Activated CD8-positive, alpha-beta memory T cell treated with anti-CD3 and anti-CD28 coated beads, Interleukin-2, amount 10 ng/mL, durations not matched to agents 7 days and 5 days (primary cell): ENCODE measurements at places on chromosomes 2 and 18.

DNA sequence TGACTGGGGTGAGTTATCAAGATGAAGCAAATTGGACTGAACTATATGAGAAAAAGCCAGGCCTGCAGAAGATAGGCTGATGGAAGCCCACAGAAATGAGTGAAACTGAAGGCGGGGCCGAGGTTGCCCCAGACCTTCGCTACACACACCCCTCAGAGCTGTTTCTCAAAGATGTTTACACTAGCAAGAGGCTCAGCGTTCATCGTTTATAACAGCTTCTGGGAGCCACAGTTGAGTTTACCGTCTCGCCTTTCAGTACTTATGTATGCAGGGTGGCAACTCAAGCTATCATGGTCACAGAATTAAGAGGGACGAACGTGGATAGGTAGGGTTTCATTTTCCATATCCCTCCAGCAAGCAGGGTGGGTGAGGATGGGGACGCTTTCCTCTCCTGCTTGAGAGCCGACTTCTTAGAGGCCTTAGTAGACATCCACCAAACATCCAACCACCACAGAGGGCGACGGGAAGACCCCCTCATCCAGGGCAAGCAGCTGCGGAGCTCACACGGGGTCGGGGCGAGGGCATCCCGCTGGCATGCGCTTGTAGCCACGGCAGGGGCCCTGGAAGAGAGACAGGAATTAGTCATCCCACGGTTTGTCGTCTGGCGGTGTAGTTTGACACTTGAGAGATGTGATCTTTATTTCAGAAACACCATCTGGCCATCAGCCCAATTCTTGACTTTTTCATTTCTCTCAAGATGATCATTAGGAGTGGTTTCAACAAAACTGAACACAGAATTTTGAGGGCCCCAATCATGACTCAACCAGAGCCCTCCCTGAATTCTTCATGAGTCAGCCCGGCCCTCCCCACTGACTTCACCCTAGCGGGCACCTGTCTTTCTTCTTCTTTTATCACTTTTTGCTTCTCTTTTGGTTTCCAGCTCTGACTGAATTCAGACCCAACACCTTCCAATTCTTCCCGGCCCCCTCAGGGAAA lies 109.1 kb upstream of the CTDP1 start:
- DNase-seq = no peak

DNA sequence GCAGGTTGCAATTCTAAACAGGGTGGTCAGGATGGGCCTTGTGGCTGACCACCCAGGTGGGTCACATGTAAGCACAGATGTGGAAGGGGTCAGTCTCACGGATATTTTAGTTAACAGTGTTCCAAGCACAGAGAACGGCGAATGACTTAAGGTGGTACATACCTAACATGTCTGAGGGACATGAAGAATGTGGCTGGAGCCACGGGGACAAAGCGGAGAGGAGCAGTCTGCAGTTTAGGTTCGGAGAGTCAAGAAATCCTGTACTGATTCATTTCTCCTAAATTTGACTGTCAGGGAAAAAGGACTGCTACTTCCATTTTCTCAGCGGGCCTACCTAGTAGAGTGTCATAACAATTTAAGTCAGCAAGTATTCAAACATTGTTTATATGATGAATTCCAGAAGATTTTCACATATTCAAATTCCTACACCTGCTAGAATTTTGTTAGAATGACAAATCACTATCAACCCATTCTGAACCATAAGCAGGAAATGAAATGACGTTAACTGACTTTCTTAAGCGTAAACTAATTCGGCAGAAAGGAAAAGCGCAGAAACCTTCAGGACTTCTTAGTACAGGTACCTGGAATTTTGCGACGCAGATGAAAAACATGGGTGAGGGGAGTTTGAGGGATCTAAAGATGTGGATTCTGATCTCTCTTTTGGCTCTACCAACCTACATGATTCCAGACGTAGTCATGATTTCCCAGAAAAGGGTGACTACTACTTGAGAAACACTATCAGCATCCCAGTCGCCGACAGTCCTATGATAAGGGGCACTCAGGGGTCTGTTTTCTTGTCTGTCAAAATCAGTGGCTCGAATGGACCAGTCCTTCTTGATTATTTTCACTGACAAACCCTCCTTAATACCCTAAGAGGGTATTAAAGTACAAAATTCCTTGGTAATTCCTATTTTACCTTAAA lies 41.3 kb downstream of the PTPN2 start:
- DNase-seq = no peak

DNA sequence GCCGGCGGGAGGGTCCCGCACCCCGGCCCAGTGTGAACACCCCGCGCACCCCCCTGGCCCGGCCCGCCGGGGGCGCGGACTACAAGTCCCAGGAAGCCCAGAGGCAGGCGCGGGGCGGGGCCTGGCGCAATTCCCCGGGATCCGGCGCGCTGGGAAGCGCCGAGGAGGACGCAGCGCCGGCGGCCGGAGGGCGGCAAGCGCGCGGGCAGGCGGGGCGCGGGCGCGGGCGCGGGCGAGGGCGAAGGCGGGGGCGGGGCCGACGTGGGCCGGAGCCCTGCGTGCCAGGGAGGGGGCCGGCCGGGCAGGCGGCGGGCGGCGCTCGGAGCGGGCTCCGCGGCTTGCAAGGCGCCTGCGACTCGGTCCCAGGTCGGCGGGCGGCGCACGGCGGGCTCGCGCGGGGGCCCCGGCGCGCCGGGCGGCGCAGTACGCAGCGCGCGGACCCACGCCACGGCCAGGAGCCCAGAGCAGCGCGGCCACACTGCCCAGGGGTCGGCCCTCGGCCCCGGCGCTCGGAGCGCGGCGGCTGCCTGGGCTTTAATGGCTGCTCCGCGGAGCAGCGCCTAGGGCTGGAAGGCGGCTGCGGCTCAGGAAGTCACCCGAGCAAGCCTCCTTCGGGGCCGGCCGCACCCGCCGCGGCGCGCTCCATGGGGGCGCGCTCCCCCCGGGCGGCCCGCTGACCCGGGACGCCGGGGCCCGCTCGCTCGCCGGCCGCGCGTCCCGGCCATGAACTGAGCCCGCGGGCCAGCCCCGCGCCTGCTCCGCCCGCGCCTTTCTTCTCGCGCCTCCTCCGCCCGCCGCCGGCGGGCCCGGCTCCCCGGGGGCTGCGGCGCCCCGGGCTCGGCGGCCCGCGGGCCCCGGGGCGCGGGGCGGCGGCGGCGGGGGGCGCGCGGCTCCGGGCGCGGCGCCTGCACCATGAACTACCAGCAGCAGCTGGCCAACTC lies at the start of gene AGAP1:
Gene AGAP1, plus strand, starts transcription at position 269 of the 941 bp plus-strand sequence.
- DNase-seq = no peak

DNA sequence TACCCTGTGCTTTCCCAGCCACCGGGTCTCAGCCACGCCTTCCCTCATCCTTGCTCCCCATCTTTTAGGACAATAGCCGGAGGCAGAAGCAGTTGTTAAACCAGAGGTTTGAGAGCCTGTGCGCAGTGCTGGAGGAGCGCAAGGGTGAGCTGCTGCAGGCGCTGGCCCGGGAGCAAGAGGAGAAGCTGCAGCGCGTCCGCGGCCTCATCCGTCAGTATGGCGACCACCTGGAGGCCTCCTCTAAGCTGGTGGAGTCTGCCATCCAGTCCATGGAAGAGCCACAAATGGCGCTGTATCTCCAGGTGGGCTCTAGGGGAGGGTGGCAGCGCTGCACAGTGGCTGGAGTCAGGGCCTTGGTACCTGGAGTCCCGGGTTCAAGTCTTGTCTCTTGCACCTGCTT lies 2.7 kb downstream of the UCN start:
- no peak for DNase-seq

- no peak for DNase-seq
Measured at GRCh38 chr2:71064754-71065621, 3.5 kb upstream of the NAGK start.

DNA sequence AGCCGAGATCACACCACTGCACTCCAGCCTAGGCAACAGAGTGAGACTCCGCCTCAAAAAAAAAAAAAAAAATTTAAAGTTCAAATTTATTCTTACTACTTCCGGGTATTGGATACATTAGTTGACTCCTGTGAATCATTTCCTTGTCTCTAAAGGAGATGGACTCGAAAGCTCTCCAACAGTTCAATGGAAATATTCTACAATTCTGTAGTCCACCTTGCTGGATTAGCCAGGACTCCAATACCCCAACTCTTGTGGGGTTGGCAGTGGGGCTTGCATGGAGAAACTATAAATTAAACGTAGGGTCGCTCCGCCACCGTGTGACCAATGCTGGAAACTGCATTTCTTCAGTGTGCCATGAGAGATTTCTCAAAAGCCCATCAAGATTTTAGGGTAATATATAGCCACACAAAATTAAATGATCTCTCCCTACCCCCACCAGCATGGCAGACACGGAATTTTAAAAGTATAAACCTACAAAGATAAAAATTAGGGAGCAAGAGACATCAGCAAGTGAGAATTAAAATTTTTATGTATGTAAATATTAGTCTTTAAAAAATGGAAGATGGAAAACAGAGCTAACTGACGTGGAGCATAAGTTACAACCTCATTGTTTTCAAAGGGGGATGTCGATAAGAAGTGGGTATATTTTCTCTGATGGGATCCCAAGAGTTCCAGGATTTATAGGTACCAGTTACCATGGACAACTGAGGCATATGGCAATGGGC lies 27.8 kb upstream of the GAREM2 start:
- peak; percentile 78 for DNase-seq

DNA sequence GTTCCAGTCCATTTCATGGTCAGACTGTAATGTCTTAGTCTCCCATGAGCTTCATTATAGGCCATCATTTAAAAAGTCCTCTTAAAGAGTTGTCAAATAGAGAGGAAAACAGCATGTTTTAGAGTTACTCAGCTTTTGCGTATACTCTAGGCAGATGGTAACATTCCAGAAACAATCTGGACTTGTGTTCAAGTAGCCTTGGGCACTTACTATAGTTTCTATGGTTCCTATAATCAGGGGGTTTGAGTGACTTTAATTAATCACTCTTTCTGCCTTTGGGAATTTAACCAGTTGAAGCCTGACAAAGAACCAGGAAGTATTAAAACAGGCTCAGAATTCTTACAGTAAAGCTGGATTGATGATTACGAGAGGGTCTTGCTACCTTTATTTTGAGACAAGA lies 42.1 kb upstream of the SCN7A start:
- no peak for DNase-seq

GRCh38 chr18:31510319-31510718 lies 12.3 kb downstream of the DSG2 start:
- DNase-seq = no peak

DNA sequence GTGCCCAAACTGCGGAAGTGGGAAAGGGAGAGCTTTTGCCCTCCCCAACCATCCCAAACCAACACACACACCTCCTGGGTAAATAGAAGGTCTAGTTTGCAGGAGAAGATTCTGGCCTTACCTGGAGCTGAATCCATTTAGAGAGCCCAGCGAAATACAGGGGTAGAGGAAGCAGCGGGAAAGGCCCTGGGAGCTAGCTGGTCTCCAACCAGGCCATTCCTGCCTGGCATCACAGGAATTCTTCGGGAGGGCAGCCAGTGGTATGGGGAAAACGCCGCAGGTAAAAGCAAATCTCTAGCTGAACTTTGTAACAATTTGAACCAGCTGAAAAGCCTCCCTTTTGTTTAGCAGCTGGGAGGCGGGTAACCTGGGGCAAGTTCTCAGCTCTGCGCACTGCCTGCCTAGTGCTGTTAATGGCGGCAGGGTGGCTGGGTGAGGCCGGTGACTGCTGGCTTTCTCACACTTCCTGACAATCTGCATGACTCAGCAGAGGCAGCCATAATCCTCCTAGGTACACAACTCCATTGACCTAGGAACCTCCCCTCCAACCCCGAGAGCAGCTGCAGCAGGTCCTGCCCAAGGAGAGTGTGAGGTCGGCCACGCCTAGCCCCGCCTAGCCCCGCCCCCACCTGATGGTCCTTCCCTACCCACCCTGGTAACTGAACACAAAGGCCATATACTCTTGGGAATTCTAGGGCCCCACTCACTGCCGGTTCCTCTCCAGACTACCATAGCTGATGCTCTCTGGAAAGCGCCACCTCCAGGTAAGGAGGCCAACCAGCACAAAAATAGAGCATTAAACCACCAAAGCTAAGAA lies 483.8 kb upstream of the REG3G start:
- DNase-seq = no peak

DNA sequence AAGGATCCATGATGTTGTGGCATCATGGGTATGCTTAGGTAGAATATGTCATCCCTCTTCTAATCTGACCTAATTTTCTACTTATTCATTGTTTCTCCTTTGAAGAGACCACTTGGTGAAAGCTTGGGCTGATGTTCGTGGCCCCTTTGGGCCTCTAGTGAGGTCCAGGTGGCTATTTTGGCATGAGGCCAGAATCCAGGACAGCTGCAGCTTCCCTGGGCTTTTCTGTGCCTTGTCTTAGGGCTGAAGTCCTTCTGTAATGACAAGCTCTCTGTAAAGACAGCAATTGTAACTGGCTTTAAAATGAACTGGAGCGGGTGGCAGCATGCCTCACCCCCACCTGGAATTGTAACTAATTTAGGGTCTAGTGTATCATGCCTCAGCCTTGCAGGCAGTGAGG lies 15.6 kb upstream of the MC2R start:
- DNase-seq = no peak

DNA sequence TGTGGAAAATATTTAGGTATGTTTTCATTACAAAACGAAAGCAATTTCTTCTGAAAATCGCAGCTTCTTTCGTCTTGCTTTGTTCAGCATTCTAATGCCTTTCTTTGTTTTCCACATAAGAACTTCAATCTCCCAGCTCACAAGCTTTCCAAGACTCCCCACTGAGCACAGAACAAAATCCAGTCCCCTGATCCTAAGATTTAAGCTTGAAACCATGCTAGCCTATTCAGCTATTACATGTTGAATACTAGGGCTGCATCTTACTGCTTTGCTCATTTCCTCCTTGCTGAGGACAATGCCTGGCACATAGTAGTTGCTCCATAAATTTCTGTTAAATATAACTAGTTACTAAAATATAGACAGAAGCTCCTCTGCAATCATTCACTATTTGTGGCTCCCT lies 160.6 kb downstream of the GALNT3 start:
- DNase-seq = no peak

DNA sequence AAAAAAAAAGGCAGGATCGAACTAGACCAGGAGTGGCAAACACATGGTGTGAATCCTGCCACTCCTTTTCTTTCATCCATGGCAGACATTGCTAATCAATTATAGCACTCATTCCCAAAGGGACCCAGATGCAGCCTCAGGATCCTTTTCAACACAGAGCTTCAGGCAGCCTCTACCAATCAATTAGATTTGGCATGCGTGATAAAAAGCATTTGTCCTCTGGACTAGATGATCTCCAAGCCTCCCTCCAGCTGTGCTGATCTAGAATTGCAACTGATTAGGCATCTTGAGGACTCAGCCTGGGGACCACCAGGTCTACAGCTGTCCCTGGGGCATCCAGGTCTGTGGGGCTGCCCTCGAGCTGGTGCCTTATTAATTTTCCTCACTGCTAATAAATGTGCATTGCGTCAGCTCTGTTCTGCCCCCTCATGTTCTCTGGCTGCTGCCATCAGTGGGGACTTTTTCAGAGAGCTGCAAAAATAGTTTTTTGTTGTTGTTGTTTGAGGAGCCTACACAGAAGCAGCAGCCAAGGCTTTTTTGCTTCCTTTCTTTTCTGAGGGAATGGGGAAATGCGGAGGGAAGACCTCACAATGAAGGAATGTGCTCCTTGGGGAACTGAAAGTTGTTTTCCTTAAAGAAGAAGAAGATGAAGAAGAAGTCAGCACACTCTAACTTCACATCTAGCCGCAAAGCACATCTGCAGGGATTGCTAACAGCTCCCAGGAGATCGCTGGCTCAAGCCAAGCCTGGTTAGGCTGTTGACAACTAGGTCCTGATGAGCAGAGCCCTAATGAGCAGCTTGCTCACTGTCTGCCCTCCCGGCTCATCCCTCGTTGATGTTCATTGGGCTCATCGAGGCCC lies 8.8 kb upstream of the ATOH8 start:
- DNase-seq = no peak
